ENCODE measurements at places on chromosomes 2 and 18. TPM values are rescaled to one million over a fixed set of nuclear protein-coding genes. Genes with fewer than 3 reads are reported as not detected.

Gene CXCR1
- not detected for total RNA-seq

Gene RAX
- total RNA-seq, result not detected

DNA sequence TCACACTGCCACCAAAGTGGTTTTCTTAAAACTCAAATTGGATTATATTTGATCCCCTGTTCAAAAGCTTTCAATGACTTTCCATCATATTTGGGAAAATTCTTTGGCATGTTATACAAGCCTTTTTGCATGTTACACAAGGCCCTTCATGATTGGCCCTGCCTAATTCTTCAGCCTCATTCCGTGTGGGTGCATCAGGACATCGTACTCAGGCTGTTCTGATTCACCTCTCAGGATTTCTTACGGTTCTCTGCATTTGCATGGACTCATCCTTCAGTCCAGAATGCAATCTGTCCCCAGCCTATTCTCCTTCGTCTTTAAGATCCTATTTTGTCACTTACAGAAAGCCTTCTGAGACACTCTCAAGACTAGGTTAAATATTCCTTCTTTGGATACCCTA, 107.8 kb downstream of the LYPD1 start:
- no peak for DNase-seq

Gene GALNT14
- total RNA-seq, result 0.62 TPM

DNA sequence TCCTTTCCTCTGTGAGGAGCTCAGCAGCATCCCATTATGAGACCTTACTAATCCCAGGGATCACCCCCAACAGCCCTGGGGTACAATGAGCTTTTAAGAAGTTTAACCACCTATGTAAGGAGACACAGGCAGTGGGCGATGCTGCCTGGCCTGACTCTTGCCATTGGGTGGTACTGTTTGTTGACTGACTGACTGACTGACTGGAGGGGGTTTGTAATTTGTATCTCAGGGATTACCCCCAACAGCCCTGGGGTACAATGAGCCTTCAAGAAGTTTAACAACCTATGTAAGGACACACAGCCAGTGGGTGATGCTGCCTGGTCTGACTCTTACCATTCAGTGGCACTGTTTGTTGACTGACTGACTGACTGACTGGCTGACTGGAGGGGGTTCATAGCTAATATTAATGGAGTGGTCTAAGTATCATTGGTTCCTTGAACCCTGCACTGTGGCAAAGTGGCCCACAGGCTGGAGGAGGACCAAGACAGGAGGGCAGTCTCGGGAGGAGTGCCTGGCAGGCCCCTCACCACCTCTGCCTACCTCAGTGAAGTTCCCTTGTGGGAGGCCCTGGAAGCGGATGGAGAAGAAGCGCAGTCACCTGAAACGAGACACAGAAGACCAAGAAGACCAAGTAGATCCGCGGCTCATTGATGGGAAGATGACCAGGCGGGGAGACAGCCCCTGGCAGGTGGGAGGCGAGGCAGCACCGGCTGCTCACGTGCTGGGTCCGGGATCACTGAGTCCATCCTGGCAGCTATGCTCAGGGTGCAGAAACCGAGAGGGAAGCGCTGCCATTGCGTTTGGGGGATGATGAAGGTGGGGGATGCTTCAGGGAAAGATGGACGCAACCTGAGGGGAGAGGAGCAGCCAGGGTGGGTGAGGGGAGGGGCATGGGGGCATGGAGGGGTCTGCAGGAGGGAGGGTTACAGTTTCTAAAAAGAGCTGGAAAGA, 7.6 kb downstream of the PROC start:
- no peak for DNase-seq

Gene ANKRD62
- not detected for total RNA-seq

Gene SAG
- not detected for total RNA-seq

- no peak for DNase-seq
These were observed 600.6 kb upstream of the SALL3 start for GRCh38 chr18:78378983-78379382.
